Epithelial cell of umbilical artery (primary cell): ENCODE measurements at places on chromosomes 7 and 10. TPM values are rescaled to one million over a fixed set of nuclear protein-coding genes. Genes with fewer than 3 reads are reported as not detected.

The GLI3 gene
- total RNA-seq: 2.3 and 3.9 TPM in 2 replicates

The EPO gene
- not detected in 2 replicates for total RNA-seq

The CAMK1D gene
- 0.32 and 0.76 TPM in 2 replicates for total RNA-seq

The ZNF37A gene
- 7.1 and 13.7 TPM in 2 replicates for total RNA-seq

The ADCYAP1R1 gene
- total RNA-seq: 0.15 and 4.2 TPM in 2 replicates

The CXCL12 gene
- under 0.01 and 0.46 TPM in 2 replicates for total RNA-seq

The PNLIPRP1 gene
- not detected in 2 replicates for total RNA-seq

The COBL gene
- not detected in 2 replicates for total RNA-seq

The FAM25C gene
- total RNA-seq: not detected in 2 replicates

The TSPAN33 gene
- 0.30 and 0.65 TPM in 2 replicates for total RNA-seq

The STRIP2 gene
- total RNA-seq: 2.6 and 11.2 TPM in 2 replicates

The C7orf57 gene
- under 0.01 TPM in 1 of 2 replicates, not detected in the other for total RNA-seq

The TET1 gene
- 0.32 and 0.46 TPM in 2 replicates for total RNA-seq

The FGF8 gene
- not detected in 2 replicates for total RNA-seq
